ENCODE measurements at places on chromosomes 12 and 14.

DNA sequence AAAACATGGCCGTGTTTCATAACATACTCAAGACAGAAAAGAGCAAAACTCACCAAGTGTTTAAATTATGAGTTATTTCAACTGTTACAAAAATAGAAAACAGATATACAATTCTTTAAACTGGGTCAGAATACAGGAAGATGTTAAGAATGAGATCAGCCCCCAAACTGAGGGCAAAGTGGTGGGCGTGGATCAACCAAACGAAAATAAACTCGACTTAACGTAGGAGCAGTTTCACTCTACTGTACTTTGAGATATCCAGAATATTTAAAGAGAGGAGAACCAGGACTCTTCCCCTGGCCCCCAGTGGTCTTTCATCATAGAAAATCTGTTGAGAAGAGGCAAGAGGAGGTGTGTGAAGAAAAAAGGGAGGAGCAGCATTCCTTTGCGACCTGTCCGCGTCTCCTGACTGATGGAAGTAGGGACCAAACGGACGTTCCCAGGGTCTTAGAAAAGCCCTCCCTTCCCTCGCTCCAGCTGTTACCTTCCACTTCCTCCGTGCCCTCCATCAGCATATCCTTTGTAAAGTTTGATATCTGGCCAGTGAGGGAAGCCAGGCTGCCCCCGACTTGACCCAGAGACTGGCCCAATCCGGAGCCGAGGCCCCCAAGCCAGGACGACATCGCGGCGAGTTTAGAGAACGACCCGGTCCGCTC, 668 bp downstream of the TRIP11 start:
- DNase-seq, result peak; percentile 77

DNA sequence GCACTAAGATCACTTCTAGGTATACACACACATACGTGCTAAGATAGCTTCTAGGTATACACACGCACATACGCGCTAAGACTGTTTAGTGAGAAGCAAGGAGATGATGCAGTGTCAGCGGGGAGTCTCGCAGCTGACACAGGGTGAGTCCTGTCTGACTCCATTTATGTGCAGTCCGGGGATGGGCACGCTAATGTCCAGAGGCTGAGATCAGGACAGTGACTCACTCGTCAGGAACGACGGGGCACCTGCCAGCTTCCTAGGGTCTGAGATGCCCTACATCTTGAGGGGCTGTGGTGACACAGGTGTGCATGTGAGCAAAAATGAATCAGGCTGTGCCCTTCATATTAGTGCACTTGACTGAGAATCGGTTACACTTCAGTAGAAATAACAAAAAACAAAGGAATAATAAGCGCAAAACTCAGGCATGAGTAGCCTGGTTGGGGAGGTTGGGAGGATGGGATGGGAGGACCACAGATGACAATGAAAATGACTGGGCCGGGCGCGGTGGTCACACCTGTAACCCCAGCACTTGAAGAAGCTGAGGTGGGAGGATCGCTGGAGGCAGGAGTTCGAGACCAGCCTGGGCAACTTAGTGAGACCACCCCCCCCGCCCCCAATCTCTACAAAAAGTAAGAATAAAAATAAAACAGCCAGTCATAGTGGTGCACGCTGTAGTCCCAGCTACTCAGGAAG, 29.1 kb upstream of the ULK1 start:
- DNase-seq, result no peak

GRCh38 chr12:110869026-110869425, 22.2 kb downstream of the CCDC63 start:
- no peak for DNase-seq

DNA sequence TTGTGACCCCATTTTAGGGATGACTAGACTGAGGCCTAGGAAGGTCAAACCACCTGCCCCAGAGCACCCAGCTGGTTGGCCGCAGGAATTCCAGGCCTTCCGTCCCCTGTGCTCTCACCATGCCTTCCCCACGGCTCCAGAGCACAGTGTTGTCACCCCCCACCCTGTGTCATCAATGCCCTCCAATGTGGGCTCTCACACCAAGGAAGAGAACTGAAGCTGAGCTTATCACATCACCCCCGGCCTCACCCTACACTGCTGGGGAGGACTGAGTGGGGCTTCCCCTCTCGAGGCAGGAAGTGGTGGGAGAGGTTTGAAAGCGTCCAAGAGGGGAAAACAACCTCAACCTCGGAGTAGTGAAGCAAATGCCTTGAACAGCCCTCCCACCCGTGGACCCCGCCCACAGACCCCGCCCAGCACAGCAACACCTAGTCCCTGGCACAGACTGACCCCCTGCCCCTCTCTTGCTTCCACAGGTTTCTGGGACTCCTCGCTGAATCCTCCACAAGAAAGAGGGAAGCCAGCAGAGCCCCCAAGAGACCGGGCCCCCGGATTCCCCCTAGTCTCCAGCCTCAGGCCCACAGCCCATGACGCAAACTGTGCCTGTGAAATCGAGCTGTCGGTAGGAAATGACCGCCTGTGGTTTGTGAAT, 97.2 kb downstream of the LGMN start:
- DNase-seq, result no peak

DNA sequence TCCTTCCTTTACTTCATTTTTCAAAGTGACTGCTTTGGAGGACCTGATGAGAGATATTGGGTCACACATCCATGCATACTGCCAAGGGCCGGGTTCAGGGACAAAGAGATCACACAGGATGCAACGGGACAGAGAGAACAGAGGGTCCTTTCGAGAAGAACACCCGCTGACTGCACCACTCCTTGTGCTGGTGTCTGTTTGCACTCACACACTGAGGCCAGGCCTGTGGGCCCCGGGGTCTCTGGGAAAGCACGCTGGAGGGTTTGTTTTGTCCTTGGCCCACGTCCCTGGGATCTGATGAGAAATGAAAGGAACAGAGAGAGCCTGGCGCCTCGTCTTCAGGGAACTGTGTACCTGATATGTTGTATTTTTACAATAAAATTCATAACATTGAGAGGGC, 42.2 kb downstream of the PAH start:
- DNase-seq, result no peak

GRCh38 chr12:54126696-54127537, 61.9 kb downstream of the SMUG1 start:
- DNase-seq, result peak; percentile 62

GRCh38 chr12:109925185-109925840, 25.2 kb downstream of the TCHP start:
- DNase-seq, result no peak

DNA sequence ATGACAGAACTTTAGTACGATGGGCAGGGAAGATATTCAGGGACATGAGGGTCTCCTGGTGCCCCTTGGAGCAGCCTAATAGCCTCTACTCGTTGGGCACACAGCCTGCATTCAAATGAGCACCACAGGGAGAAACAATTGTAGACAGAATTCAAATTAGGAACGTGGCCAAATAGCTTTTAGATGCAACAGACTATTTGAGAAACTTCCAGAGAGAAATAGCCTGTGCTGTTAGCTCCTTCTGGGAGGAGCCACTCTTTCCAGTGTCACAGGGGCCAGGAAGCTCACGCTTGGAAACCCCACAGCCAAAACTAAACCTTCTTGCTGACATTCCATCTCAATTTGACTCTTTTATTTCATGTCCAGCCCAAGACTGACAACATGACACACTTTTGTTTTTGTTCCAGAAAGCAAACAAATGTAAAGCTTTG, 114.5 kb downstream of the RPAP3 start:
- DNase-seq, result no peak

- peak; percentile 93 for DNase-seq
Observed at GRCh38 chr12:113149361-113150150, at the start of gene CFAP73. Gene CFAP73, plus strand, starts transcription at chr12:113149724. Its CDS starts 134 bp downstream, at chr12:113149858.

GRCh38 chr12:108778053-108778452, 46.7 kb upstream of the CORO1C start:
- no peak for DNase-seq

DNA sequence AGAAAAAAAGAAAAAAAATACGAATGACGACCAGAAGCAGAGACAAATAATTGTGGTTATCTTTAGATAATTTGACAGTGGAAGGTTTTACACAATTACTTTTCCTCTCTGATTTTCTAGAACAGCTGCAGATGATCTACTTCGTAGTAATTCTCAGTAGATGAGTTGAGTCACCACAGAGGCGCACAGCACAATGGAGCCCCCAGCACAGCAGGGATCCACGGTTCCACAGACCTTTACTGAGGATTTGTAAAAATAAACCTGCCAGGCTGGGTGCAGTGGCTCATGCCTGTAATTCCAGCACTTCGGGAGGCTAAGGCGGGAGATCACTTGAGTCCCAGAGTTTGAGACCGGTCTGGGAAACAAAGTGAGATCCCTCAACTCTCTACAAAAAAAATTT, 29.3 kb downstream of the AMN start:
- no peak for DNase-seq

- DNase-seq, result no peak
Observed at GRCh38 chr12:100375038-100375735, 18.3 kb downstream of the SLC17A8 start.

- DNase-seq, result peak; percentile 58
Observed at GRCh38 chr14:23538785-23539184, 12.8 kb downstream of the ZFHX2 start.
